ENCODE measurements at places on chromosomes 12 and 14.

DNA sequence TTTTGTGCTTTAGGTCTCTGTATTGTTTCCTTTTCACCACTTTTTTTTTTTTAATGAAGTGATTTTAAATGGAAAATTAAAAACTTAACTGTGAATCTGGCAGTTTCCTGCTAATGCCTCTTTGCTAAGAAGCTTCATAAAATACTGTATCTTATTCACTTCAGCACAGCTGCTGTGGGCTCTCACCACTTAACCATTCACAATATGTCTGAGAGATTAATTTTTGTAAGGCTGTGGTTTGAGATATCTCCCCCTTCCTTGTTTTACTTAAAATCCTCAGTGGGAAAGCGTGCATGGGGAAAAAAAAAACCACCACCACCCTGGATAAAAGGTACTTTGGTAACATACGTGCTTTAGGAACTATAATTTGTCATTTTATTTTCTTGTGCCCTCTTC is 115.9 kb downstream of the ETV6 start:
- no peak for DNase-seq

GRCh38 chr12:45644541-45644940 is 85.0 kb upstream of the ARID2 start:
- no peak for DNase-seq

- DNase-seq: no peak
These were observed 51.1 kb downstream of the CCDC60 start for GRCh38 chr12:119385659-119386058.

DNA sequence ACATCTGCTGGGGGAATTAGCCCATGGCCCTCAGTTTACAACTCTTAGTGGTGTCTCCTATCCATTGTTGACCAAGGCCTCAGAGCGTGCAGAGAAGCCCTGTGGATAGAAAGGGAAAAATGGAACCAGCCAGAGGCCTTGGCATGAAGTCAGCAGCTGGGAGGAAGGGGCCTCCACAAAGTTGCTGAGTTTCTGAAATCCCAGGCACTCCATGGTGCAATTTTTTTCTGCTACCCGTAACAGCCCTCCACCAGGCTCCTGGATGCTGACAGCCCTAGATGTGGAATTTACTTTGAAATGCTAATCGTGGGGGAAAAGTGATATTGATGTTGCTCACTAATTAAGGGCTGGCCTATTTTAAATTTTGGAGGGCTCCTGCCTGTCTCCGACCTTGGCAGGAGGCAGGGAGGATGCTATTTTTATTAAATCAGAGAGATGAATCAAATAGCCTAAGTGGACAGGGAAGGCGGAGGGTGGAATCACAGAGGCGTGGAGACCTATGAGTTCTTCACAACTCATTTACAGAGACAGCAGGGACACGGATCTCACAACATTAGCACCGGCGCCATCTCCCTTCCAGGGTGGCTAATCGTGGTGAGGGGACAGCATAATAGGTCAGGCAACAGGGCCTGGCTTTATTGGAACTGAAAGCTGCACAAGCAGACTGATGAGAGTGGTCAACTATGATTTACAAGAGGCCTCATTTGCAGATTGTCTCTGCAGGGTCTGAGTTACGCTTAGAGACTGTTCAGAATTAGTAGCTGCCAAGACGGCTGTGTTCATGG is 99.8 kb upstream of the WSCD2 start:
- DNase-seq: no peak

DNA sequence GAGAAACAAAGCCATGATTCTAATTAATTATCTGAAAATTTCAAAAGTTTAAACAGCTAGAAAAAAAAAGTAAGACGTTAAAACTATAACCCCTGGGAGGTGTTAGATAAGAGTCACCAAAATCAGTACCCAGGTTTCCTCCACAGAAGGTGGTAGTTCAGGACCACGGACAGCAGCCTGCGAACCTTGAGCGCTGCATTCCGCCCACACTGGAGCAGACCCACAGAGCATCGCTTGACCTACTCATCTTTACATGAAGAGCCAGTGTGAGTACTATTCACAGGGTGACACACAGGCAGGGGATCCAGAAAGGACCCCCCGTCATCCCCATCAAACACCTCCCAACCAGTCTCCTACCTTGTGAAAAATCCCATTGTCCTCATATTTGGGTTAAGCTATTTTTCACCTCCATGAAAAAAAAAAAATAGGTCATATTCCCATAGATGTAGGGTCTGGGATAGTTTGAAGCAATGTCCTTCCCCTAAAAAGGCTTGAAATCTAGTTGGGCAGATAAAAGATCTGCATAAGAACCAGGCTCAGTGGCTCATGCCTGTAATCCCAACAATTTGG is 8.8 kb upstream of the CHGA start:
- DNase-seq: no peak

- DNase-seq: no peak
These were observed 708 bp upstream of the P2RX4 start for GRCh38 chr12:121209221-121209620.

DNA sequence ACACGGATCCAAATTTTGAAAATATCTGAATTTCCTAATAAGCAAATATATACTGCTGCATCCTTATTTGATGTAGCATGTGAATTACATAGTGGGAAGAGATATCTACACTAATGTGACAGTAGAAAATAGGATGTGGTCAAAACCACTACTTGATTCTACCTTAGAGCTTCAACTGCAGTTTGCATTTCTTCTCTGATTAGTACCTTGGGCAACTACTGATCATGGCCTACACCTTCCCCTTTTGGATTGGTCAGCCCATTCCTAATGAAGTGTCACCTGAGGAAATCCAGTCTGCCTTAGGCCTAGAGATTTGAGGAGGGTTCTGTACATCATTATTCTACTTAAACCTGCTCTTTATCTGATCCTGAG is 10.7 kb downstream of the LLPH start:
- no peak for DNase-seq

GRCh38 chr14:104266631-104267575 is 128.5 kb downstream of the KIF26A start:
- no peak for DNase-seq

GRCh38 chr12:58450868-58451482 is 469.3 kb downstream of the LRIG3 start:
- DNase-seq: no peak

DNA sequence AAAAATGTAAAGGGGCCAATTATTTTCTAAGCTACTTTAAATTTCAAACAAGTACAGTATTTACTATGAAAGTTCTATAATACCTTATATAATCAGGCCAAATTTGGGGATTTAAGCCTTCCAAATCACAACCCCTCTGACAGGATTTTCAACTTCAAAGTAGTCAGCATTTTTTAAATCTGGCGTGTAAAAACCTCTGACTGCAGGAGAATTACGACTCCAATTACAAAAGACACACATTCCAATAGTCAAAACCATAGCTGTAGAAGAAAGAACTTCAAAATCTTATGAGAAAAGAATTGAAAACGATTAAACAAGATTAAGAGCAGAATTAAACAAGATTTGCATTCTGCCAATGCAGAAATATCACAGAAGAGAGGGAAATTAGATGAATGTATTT is 12.7 kb downstream of the OSBPL8 start:
- DNase-seq: no peak

DNA sequence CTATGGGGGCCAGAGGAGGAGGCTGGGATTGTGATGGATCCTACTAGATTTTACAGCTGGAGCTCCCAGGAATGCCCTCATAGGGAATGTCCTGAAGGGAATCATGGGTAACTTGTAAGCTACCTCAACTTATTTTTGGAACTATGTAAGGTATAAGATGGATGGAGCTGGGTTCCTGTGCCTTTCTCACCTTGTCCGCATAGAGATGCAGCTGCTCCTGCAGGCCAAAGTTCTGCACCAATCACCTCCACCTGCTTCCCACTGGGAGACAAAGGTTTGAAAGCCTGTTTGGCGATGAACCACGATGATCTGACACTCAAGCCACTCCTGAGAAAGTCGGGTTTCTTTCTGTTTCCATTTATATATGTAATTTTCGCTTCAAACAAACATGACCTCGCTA is 648 bp upstream of the AKAP5 start:
- DNase-seq: no peak

GRCh38 chr12:79141776-79142175 is 277.2 kb downstream of the SYT1 start:
- DNase-seq: no peak

DNA sequence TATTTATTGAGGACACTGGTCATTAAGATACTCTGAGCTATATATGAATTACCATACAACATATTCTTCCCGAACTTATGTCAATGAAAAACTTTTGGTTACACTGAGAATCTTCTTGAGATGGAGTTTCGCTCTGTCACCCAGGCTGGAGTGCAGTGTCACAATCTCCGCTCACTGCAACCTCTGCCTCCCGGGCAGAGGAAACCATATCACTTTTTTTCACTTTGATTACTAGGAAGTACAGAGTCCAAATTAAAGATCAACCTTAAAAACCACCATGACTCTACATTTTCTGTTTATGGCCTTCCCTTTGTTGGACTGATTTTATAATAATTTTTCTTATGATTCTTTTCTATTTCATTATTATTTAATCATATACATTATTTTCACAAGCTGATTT is 336.5 kb downstream of the FSCB start:
- DNase-seq: no peak

- no peak for DNase-seq
These were observed 5.6 kb upstream of the TTC9 start for GRCh38 chr14:70635971-70636595.

DNA sequence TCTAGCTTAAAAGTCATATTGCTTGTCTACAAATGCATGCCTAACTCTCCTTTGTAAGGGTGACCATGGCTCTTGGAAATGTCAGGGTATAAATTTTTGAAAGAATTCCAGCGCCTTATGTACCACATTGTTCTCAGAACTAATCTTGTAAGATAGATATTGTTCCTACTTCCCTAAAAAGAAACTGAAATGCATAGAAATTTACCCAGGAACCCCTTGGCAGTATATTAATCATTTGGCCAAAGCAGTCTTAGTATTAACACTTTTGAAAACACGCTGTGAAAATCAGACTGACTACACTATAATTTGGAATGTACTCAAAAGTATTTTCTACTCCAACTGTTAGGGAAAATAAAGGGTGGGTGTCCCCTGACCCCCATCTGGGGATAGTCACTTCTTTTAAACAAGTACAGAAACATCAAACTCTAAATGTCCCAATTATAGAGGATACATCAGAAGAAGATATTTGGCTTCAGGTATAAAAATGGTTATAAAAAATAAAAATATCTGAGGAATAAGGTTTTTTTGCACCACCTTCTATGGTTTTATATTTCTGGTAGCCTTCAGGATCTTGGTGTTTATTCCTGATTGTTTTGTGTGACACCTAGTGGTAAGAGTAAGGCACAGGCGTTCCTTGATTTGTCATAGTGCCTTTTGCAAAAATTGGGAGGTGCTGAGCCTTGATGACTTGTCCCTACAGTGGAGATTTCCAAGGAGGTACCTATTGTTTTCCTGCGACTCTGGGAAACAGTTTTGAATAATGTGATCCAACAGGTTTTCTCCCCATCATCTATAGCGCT is 2.2 kb upstream of the NFKBIA start:
- DNase-seq: no peak

DNA sequence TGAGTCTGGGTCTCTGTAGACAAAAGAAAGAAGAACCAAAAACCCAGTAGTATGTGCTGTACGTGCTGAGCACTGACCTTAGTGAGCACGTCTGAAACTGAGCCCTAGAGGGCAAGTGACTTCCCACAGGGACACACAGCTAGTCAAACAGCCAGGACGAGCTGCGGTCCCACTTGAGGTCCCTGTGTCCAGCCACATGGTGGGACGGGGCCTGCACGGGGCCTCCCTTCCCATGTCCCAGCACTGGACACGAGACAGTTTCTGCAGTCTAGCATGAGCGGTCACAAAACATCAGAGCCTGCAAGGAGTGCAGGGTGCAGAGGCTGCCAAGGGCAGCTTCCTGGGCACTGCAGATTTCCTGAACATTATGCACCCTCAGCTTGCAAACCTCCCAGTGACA is 121.6 kb downstream of the NCOR2 start:
- no peak for DNase-seq

DNA sequence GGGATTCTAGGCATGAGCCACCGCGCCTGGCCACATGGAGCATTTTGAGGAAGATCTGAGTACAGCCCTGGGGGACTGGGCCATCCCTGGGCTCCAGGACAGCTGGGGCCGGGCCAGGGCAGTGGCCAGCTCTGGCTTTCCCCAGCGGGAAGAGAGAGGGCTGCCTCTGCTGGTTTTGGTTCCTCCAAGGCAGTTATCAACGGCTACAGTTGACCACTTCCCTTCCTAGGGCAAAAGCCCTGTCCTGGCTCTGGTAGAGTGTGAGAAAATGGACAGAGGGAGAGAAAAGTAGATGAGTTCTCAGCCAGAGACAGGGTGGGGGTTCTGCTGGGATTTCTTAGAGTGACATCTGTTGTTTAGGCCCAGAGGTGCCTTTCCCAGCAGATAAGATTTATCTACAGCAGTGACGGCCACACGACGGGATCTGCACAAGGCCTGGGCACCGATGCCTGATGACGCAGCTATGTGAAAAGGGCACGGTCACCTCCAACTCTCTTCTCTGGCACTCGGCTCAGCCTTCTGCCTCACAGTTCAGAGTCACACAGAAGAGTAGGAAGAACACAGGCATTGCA is 5.5 kb upstream of the HVCN1 start:
- DNase-seq: no peak

GRCh38 chr12:70180130-70180529 is 63.1 kb upstream of the CNOT2 start:
- DNase-seq: no peak

DNA sequence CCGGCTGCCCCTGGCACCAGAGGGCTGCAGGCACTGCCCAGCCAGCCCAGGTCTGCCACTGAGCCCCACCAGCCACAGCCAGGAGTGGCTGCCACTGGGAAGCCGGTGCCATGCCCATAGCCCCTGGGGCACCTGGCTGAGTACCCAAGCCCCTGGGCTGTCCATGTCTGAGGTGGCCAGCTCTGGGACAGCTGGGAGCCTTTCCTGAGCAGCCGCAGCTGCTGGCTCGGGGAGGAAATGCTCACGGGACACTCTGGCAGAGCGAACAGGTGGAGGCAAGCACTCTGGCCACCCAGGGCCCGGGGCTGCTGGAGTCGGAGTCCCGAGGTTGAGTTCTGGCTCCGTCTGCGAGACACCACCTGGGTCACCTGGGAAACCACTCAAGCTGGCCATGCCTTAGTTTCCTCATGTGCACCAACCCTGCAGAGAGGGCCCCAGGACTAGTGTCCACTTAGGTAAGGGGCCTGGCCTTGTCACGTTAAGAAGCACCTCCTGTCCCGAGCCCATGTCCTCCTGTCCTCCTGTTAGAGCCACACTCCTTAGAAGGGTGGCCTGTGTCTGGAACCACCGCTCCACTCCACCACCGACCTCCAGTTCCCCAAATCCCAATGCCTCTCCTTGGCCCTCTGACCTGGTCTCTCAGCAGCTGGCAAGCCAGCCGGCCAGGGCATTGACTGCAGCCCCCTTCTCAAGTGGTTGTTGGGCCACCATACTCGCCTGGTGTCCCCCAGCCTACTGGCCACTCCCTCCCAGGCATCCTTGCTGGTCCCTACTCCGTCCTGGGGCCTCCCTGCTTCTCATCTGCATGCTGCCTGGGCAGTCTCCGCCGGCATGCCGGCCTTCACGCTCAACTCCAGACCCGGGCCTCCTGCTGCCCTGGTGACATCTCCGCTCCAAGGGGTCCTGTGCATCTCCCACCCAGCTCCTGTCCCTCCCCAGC is 45.3 kb downstream of the BEGAIN start:
- DNase-seq: no peak
